ENCODE measurements at places on chromosomes 4 and X.

GRCh38 chr4:2081540-2081939, 22.4 kb downstream of the NAT8L start:
- DNase-seq, result no peak

DNA sequence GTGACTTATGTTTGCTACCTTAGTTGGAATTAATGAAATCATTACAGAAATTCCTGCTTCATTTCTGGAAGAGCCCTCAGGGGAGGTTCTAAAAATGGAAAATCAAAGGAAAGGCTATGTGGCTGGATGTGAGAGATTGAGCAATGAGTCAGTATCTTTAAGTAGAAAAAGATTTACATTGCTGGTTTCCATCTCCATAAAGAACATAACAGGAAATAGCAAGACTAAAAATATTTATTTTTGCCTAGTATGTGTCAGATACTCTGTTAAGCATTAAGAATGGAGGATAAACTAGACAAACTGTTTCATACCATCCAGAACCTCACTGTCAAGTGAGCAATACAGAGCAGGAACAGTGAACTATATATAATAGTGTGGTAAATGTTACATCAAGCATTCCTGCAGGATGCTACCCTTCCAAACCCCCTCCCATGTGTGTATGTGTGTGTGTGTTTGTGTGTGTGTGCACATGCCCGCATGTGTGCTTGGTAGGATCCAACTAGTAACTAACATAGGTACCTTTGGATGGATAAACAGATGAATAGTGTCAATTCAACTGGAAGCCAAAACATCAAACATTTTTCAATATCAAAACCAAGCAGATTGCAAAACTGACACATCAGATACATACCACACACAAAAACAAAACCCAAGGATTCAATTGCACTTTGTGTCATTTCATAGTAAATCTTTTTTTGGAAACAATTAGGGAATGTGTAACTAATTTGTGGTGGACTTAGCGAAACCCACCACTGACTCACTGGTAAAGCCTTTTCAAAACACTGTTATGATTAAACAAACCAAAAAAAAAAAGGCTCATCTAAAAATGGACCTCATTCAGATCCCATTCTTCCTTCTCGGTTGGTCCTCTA, 223.4 kb downstream of the SHROOM3 start:
- DNase-seq, result no peak

DNA sequence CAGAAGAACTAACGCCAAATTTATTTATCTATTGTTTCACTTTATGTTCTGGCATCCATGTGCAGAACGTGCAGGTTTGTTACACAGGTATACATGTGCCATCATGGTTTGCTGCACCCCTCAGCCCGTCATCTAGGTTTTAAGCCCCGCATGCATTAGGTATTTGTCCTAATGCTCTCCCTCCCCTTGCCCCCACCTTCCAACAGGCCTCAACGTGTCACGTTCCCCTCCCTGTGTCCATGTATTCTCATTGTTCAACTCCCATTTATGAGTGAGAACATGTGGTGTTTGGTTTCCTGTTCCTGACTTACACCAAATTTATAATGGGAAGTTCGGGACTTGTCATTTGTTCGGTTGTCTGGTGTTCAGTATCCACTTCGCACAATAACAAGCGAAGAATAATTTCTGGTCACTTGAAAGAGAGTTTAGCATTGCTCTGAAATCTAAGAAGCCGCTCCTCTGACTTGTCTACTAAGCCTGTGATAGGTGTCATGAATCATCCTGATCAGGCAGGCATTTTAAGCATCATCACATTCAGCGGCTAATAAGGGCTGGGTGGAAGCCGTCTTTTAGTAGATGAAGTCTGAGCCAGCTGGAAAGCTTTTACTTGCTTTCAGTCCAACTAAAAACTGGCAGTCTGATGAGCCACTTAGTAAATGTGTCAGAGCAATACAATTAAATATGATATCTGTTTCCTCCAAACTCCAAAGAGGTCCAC, 1065.7 kb upstream of the PABPC4L start:
- no peak for DNase-seq

- DNase-seq, result no peak
Observed at GRCh38 chrX:3521396-3521795, 174.9 kb upstream of the MXRA5 start.

- DNase-seq, result no peak
Observed at GRCh38 chrX:140505421-140506337, 810 bp upstream of the SOX3 start.

- no peak for DNase-seq
Observed at GRCh38 chr4:2850966-2851798, 7.5 kb downstream of the ADD1 start.
